Breast epithelium (tissue), 4 donors: ENCODE measurements at places on chromosomes 7 and 10.

DNA sequence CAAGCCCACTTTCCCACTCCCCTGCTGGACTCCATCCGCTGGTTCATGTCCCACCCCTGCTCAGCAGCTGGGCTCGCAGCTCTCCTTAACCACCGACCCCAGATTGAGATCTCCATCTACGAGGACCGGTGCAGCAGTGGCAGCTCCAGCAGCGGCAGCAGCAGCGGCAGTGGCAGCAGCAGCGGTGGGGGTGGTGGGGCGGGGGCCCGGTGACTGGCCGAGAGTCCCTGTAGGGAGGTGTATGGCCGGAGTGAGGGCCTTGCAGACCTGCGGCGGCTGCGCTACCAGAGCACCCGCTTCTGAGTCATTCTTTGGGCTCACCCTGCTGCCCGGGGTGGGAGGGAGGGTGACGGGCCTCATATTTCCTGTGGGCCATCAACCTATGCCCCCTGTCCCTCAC is 15.8 kb downstream of the GOLGA7B start:
- no peak for DNase-seq
- H3K4me3 ChIP-seq = no peak overlapping the region
- no peaks in the 10 kb centered on the region for H3K27me3 ChIP-seq
- H3K36me3 ChIP-seq = no peaks in the 10 kb centered on the region
- H3K27ac ChIP-seq = no peak overlapping the region

DNA sequence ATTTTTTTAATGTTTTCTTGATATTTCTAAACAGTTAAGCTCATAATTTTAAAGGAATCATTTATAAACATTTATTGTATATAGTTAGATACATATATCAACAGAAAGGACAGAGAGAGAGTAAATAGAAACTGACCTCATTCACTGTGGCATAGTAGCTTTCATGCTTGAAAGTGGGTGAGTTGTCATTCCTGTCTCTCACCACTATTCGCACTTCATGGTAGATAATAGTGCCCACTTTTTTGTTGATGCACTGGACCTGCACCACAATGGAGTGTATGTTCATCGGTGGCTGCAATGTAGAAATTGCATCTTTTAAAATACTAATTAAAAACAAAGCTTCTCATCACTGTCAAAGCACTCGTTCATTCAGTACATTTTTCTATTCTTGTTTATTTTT is 432.0 kb downstream of the PCDH15 start:
- H3K4me3 ChIP-seq = no peak overlapping the region
- no peaks in the 10 kb centered on the region for H3K27me3 ChIP-seq
- no peak overlapping the region for H3K27ac ChIP-seq
- no peak for DNase-seq
- H3K4me1 ChIP-seq = no peaks in the 10 kb centered on the region
- no peaks in the 10 kb centered on the region for H3K36me3 ChIP-seq

DNA sequence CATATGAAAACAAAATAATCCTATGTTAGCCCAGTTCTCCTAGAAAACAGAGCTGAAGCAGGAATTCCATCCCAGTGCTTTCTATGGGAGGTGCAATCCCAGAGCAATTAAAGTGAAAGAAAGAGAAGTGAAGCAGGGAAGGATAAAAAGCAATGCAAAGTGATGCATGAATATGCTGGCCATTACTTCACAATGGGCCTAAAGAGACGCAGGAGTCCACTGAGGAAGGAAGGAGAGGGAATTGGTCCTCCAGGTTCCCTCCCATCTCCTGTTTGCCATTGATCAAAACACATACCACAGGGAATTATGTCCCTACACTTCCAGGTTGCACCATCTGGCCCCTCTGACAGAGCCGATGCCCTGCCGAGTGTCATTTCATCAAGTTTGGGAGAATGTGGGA is 392.2 kb upstream of the NFE2L3 start:
- H3K36me3 ChIP-seq = no peaks in the 10 kb centered on the region
- H3K4me3 ChIP-seq = no peak overlapping the region
- H3K27me3 ChIP-seq = no peaks in the 10 kb centered on the region
- no peaks in the 10 kb centered on the region for H3K4me1 ChIP-seq
- DNase-seq = no peak

- H3K27ac ChIP-seq = no peak overlapping the region
- H3K4me3 ChIP-seq = no peak overlapping the region
- no peaks in the 10 kb centered on the region for H3K27me3 ChIP-seq
- no peak for DNase-seq
Measured at GRCh38 chr7:135802697-135803096, 54.1 kb upstream of the FAM180A start.

GRCh38 chr7:23335136-23335535 is 36.0 kb downstream of the MALSU1 start:
- H3K4me1 ChIP-seq = peaks cover 5% of the 10 kb centered on the region
- H3K4me3 ChIP-seq = no peak overlapping the region
- H3K36me3 ChIP-seq = no peaks in the 10 kb centered on the region
- no peak overlapping the region for H3K27ac ChIP-seq

DNA sequence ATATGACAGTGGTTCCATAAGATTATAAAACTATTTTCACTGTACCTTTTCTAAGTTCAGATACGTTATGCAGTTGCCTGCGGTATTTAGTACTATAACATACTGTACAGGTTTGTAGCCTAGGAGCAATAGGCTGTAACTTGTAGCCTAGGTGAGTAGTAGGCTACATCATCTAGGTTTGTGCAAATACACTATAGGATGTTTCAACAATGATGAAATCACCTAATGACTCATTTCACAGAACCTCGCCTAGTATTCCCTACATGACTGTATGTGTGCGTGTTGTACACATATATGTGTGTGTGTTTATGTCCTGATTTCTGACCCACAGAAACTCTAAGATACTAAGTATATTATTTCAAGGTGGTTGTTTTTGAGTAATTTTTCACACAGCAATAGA is 139.0 kb downstream of the HERPUD2 start:
- no peak overlapping the region for H3K27ac ChIP-seq
- no peaks in the 10 kb centered on the region for H3K36me3 ChIP-seq
- no peaks in the 10 kb centered on the region for H3K27me3 ChIP-seq
- DNase-seq = no peak
- H3K4me1 ChIP-seq = no peaks in the 10 kb centered on the region
- H3K4me3 ChIP-seq = no peak overlapping the region

GRCh38 chr10:97590082-97590747 is 694 bp downstream of the C10orf62 start:
- no peak for DNase-seq
- no peaks in the 10 kb centered on the region for H3K36me3 ChIP-seq
- H3K27ac ChIP-seq = no peak overlapping the region
- no peaks in the 10 kb centered on the region for H3K4me1 ChIP-seq
- no peak overlapping the region for H3K4me3 ChIP-seq

DNA sequence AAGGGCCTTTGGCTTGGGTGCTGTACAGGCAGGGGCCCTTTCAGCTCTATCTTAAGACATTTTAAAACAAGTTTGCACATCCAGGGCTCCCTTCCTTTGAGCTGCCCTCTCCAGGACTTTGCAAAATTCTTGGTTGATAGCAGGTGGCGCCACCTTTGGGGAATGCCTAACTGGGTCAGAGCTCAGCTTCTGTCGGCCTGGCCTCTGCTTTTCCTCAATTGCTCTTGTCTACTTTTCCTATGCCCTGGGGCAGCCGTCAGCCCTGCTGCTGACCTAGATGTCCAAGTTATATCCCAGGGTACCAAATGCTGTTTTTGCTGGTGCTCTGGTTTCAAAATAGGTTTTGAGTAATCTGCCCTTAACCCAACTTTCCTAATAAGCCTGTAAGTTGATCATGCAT is 65.8 kb downstream of the APBB1IP start:
- no peak for DNase-seq
- H3K4me3 ChIP-seq = no peak overlapping the region
- H3K27me3 ChIP-seq = no peaks in the 10 kb centered on the region
- H3K27ac ChIP-seq = no peak overlapping the region

DNA sequence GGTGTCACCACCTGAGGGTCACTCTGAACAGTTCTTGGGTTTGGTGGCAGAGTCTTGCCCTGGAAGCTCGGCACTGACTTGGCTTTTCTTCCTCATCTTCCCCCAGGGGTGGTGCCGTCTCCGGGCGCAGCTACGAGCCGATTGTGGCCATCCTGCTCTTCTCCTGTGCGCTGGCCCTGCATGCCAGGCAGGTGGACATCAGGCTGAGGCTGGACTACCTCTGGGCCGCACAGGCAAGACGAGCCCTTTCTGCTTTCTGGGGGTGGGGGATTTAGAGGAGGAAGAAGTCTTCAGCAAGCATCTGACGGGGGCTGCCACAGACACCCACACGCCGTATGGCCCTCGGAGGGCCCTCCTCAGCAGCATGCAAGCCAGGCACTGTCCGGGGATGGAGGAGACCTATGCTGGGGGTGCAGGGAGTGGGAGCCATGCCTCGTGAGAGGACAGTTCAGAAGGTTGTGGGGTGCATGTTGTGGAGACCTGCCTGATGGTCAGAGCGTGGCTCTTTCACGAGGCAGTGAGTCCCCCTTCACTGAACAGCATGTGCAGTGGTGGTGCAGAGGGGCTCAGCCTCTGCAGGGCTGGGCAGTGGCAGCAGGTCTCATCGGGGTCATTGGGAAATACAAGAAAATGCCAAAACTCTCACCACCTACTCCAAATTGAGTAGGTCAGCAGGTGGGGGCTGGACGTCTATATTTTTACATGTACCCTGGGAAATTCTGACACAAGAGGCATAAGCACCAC is 112.4 kb downstream of the ADCY1 start:
- H3K36me3 ChIP-seq = no peaks in the 10 kb centered on the region
- no peaks in the 10 kb centered on the region for H3K27me3 ChIP-seq
- no peak for DNase-seq
- no peaks in the 10 kb centered on the region for H3K4me1 ChIP-seq

- H3K27me3 ChIP-seq = no peaks in the 10 kb centered on the region
- no peaks in the 10 kb centered on the region for H3K36me3 ChIP-seq
- no peak overlapping the region for H3K27ac ChIP-seq
- no peak overlapping the region for H3K4me3 ChIP-seq
- no peaks in the 10 kb centered on the region for H3K4me1 ChIP-seq
- DNase-seq = no peak
Measured at GRCh38 chr10:8283986-8284385, 229.5 kb downstream of the GATA3 start.

DNA sequence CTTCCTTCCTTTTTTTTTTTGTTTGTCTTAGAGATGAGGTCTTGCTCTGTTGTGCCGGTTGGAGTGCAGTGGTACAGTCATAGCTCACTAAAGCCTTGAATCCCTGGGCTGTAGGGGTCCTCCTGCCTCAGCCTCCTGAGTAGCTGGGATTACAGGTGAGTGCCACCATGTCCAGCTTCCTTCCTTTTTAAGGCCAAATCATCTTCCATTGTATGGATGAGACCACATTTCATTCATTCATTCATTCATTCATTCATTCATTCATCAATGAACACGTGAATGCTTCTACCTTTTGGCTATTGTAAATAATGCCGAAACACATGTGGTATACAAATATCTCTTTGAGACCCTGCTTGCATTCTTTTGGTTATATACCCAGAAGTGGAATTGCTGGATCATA is 60.0 kb upstream of the BAIAP2L1 start:
- no peak overlapping the region for H3K27ac ChIP-seq
- H3K4me3 ChIP-seq = no peak overlapping the region
- no peaks in the 10 kb centered on the region for H3K4me1 ChIP-seq
- no peaks in the 10 kb centered on the region for H3K27me3 ChIP-seq
- no peaks in the 10 kb centered on the region for H3K36me3 ChIP-seq

DNA sequence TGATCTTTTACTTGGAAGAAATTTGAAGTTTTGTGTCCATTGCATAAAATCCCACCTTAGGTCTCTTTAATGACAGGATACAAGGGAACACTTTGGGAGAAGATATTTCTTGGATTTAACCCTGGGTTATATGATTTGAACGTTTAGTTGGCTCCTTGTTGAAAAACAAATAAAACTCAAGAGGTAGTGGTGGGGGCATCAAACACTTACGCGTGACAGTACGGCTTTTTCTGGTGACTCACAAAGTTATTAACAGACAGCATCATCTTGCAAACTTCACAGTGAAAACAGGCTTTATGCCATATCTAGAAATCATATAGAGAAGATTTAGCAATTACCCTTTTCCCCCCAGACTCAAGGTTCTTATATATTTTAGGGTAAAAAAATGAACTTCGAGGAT is 699 bp downstream of the NRAP start:
- H3K36me3 ChIP-seq = no peaks in the 10 kb centered on the region
- DNase-seq = no peak
- no peak overlapping the region for H3K4me3 ChIP-seq
- H3K27ac ChIP-seq = no peak overlapping the region
- no peaks in the 10 kb centered on the region for H3K27me3 ChIP-seq
- no peaks in the 10 kb centered on the region for H3K4me1 ChIP-seq

GRCh38 chr10:51861731-51862130 is 162.3 kb upstream of the CSTF2T start:
- H3K27me3 ChIP-seq = no peaks in the 10 kb centered on the region
- H3K4me1 ChIP-seq = no peaks in the 10 kb centered on the region
- H3K4me3 ChIP-seq = no peak overlapping the region
- H3K36me3 ChIP-seq = no peaks in the 10 kb centered on the region
- DNase-seq = peak; percentile 37

GRCh38 chr7:159197066-159197975 is 52.7 kb upstream of the VIPR2 start:
- no peaks in the 10 kb centered on the region for H3K27me3 ChIP-seq

GRCh38 chr7:120254845-120255244 is 18.1 kb upstream of the KCND2 start:
- H3K27me3 ChIP-seq = no peaks in the 10 kb centered on the region
- no peaks in the 10 kb centered on the region for H3K36me3 ChIP-seq
- H3K27ac ChIP-seq = no peak overlapping the region
- H3K4me1 ChIP-seq = no peaks in the 10 kb centered on the region
- H3K4me3 ChIP-seq = no peak overlapping the region

DNA sequence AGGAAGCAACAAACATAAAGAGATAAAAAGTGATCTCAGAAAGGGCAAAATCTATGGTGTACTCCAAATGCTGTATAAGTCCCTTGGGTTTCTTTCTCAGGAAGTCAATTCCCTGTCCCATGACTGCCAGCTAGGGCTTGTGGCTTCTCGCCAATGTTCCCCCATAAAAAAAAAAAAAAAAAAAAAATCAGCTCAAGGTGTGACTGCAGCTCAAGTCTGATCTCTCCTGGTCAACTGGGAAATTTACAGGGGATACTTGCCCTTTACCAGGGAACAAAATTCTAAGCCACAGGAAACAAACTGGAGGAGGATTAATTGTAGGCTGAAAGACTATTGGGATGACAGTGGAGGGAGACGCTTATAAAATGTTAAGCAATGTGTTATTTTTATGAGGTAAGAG is 76.0 kb downstream of the PCGF5 start:
- no peaks in the 10 kb centered on the region for H3K4me1 ChIP-seq
- no peak for DNase-seq
- no peaks in the 10 kb centered on the region for H3K36me3 ChIP-seq

DNA sequence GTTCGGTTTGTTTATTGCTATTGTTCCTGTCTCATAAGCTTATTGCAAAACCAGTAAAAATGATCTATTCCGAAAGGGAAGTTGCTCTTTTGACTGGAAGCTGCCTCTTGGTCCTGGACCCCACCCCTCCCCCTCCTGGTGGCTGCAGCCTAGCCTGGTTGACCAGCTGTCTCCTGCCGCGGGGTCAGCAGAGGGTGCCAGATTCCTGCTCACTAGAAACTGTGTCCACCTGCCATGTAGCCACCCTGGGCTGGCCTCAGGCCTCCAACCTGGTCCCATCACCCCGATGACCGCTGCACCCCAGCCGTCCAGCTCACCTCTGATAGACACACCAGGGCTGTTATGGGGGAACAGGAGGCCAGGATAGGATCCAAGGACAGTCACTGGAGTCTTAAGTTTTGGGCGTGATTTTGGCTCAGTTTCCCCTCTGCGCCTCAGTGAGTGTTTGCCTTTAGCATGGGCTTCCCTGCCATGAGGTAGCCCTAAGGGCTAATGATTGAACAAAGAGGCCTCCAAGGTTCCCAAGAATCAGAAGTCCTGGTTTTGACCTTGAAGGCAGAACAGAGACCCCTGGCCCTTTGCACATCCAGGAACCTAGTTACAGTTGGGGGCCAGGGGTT is 32.9 kb upstream of the SLF2 start:
- no peaks in the 10 kb centered on the region for H3K4me1 ChIP-seq
- no peaks in the 10 kb centered on the region for H3K36me3 ChIP-seq
- no peak overlapping the region for H3K27ac ChIP-seq
- H3K27me3 ChIP-seq = no peaks in the 10 kb centered on the region
- no peak for DNase-seq
